Heart left ventricle (tissue), 16 donors: ENCODE measurements at places on chromosomes 2 and 18. TPM values are rescaled to one million over a fixed set of nuclear protein-coding genes. Genes with fewer than 3 reads are reported as not detected.
A peak's percentile ranks its signal among the peaks of the same experiment; 100 is the strongest.

DNA sequence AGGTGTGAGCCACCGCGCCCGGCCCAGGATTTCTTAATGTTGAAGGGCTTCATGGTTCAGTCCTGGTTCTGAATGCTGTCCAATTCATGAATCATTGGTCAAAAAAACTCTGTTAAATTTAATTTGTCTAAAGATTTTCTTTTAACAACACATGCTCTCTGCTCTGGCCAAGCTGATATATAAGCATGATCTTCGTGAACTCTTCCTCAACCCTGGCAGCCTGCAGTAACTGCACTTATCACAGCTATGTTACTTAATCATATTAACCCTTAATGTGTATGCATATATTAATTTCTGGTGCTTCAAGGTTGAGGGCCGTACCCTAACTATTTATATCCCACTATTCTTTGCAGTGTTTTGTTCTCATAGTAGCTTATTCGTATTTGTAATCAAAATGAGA is 29.4 kb upstream of the FRZB start:
- no peak for DNase-seq

- DNase-seq: no peak
Observed at GRCh38 chr2:118686346-118686745, 161.1 kb downstream of the EN1 start.

- DNase-seq: no peak
Observed at GRCh38 chr2:24985511-24985910, 13.8 kb upstream of the DNAJC27 start.

GRCh38 chr2:214156971-214157370 is 253.9 kb upstream of the VWC2L start:
- DNase-seq: no peak

GRCh38 chr2:179805001-179805400 is 56.4 kb downstream of the ZNF385B start:
- DNase-seq: no peak

DNA sequence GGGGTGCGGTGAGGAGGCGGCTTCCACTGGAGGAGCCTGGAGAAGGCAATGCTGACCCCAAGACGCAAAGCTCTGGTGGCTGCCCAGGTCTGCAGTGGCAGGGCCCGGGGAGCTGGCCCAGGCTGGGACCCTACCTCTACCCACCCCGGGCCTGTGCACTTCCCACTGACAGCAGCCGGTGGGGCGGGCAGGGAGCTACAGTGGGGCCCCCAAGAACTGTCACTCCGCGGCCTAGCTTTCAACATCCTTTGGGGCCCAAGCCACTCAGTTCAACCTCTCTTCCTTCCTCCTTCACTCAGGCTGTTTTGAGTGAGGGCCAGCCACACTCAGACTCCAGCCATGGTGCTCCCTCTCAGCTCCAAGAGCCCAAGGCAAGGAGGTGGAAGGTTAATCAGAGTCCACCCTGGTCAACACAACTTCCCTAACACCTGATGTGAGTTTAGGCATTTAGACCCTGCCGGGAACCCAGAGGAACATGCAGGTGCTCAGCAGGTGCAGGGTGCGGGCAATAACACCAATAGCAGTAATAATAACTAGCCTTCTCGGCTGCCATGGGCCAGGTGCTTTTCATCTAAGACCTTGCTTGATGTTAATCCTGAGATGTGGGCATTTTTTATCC is 93.6 kb downstream of the ZFP36L2 start:
- DNase-seq: no peak

GRCh38 chr2:71558300-71559051 is 105.1 kb downstream of the DYSF start:
- no peak for DNase-seq

GRCh38 chr2:45888167-45888566 is 236.7 kb downstream of the PRKCE start:
- DNase-seq: no peak

GRCh38 chr2:157875641-157876065 is 477 bp downstream of the ACVR1 start:
- DNase-seq: no peak

DNA sequence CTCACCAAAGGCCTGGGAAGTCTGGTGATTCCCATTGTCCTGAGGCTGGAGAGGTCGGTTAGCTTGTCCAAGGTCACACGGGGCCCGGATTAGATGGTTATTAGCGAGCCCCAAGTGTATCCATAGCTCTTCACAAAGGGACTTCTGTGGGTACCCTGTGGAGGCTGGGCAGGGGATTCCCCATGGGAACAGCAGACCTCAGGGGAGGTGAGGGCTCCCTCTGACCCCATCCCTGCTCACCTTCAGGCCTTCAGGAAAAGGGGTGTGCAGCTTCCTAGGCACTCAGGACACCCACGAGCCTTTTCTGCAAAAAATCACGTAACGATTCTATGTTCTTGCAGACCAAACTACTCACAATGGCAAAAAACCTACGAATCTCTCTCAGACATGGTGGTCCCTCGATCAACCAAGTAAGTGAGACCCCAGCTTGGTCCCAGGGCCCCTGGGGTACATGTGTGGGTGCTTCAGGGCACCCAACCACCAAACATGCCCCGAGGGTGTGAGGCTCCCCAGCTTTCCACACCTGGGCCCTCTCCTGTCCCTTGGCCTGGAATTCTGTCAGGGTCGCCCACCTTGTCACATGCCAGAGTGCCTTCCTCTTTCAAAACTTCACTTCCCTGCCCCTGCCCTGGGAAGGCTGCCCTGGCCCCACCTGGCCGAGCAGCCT is 40.3 kb downstream of the PDIA6 start:
- DNase-seq: no peak

DNA sequence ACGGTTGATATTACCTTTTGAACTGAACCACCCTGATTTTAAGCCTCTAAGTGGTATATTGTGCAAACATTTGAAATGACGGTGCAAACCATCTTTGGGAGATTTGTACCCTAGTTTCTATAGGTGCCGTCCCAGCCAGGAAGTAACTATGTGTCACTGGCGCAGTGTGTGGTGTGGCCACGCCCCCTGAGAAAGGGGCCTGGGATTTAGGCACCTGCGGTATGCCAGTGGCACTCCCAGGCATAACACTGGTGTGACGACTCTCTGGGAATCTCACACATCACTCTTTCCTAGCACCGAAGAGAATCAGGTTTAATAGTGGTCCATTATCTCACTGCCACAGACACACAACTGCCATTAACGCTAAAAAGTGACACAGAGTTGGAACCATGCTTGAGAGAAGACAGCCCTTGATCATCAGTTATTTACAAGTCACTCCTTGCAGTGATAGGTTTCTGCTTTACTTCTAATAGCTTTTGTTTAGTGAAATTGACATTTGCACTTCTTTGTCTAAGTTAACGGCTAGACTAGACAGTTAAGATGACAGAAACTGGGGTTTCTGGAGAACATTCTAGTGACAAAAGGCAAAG is 11.1 kb downstream of the AQP4 start:
- no peak for DNase-seq

GRCh38 chr18:21991081-21991534 is 178.3 kb upstream of the GATA6 start:
- DNase-seq: no peak

DNA sequence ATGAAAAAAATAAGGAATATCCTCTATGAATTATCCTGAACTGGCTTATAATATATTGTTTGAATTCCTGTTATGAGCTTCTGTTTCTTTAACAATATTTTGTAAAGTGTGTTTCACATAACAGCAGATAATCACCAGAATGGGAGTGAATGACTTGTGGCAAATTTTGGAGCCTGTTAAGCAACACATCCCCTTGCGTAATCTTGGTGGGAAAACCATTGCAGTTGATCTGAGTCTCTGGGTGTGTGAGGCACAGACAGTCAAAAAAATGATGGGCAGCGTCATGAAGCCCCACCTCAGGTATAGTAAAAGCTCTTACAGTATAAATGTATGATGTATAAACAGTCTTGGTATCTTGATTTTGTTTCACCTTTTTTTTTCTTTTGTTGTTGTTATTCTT is 5.9 kb downstream of the GEN1 start:
- DNase-seq: no peak

DNA sequence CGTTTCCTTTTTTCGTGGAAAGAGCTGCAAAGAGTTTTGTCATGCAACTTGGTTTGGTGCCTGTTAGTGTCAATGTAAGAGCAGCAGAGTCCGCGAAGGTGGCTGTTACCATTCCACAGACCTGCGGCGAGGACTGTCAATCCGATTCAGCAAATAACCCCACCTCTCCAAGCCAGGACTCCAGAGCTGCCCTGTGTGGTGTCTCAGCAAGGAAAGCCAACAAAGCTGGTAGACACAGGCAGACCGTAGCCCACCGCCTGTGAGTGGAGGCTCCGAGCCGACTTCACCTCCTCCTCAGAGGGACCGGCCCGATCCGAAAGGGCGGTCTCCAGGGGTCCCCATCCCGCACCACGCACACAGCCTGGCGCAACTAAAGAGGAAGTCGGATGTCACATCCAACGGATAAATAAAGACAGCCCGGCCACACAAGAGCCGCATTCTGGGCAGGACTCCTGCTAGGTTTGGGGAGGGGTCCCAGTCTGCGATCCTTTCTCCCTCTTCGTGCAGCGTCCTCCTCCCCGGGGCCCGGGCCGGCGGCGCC is 819 bp downstream of the ANKRD44 start:
- DNase-seq: peak; percentile 18

DNA sequence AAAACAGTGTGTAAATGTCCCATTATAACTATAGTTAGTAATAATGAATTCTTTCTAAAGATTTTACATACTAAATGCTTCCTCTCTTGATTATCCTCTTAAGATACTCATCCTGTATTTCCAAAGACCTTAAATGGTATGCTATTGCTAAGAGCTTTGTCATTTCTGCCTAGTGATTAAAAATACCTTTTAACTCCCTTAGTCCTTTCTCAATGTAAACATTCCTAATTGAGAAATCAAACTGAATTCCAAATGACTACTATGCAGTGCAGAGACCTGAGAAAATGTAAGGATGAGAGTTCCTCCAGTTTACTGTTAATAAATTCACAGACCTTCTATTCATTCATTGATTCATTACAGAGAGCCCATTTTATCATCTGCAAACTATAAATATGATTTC is 86.9 kb downstream of the SOS1 start:
- no peak for DNase-seq

DNA sequence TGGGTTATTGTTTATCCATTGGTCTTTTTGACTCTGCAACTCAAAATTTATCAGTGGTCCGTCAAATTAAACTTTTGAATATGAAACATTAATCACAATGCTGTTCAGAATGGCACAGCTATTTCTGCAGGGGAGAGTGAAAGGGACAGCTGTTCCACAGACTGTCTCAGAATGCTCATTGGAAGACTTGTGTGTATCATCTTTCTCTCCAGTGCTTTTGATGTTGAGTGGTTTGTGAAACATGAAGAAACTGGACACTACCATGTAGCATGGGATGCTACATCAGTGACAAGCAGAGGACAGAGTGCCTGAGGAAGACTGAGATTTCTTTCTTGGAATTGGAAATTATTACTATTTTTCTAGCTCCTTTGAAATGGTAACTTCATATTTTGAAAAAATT is 115.7 kb downstream of the PLCL1 start:
- no peak for DNase-seq

GRCh38 chr2:108923736-108924579 is 65.1 kb downstream of the EDAR start:
- DNase-seq: no peak

- DNase-seq: no peak
Observed at GRCh38 chr2:150555611-150556356, 68.3 kb upstream of the RND3 start.

- no peak for DNase-seq
Observed at GRCh38 chr2:17756668-17757067, 2.7 kb downstream of the GEN1 start.

DNA sequence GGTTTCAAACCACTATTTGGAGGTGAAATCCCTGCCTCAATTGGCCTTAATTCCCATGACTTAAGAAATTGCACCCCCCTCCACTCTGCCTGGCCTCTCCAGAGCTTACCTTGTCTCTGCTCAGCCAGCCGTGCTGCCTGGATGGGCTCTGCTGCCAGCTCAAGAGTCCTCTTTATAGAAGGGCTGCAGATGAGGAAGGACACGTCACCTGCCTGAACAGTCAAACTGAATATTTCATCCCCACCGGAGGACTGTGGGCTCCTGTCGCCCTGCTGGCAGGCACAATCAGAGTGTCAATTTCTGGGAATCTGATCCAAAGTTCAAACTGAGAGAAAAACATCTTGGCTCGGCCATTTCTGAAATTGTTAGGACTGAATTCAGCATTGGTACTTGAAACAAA is at the start of gene OTOS:
Gene OTOS (minus strand): TSS at position 148 of the 400 bp plus-strand sequence. CDS start 332 bp downstream, outside the sequence.
- DNase-seq: no peak

GRCh38 chr2:1609040-1609439 is 135.3 kb downstream of the PXDN start:
- DNase-seq: no peak

GRCh38 chr18:10689236-10690034 is 163.6 kb downstream of the NAPG start:
- no peak for DNase-seq

GRCh38 chr2:64274399-64275173 is 130.4 kb upstream of the PELI1 start:
- no peak for DNase-seq

DNA sequence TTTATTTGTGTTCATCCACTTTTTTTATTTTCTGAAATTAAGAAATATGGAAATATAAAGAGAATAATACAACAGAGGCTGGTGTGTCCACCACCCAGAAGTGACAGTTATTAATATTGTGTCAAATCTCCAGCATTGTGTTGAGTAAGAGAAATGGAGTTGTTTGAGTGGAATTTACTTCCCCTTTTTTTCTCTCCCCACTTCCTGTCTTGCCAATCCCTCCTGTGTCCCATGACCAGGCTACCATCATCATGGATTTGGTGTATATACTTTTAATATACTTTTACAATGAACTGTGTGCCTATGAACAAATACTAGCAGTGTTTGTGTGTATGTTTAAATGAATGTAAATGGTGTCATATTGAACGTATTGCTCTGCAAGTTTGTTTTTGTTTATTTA is 276.9 kb upstream of the SKOR2 start:
- no peak for DNase-seq

The ANKRD62 gene
- total RNA-seq: not detected

The CFC1 gene
- total RNA-seq: not detected

The KCNJ3 gene
- 0.19 TPM for total RNA-seq

The ADRA2B gene
- total RNA-seq: 2.2 TPM

The CIB4 gene
- total RNA-seq: not detected

The PSTPIP2 gene
- total RNA-seq: 15.0 TPM

The PROM2 gene
- total RNA-seq: 1.1 TPM

The PRKRA gene
- total RNA-seq: 49.5 TPM

The GNAL gene
- total RNA-seq: 2.4 TPM

The UGT1A4 gene
- total RNA-seq: not detected

The MTCL1 gene
- 17.7 TPM for total RNA-seq

The LMAN2L gene
- 21.0 TPM for total RNA-seq

The ELOA2 gene
- total RNA-seq: not detected

The KIF1A gene
- total RNA-seq: 2.7 TPM

The ACADL gene
- total RNA-seq: 0.44 TPM

The HMSD gene
- 0.33 TPM for total RNA-seq

The TNS1 gene
- total RNA-seq: 783 TPM

The LOXHD1 gene
- total RNA-seq: 0.71 TPM

The INPP5D gene
- 5.1 TPM for total RNA-seq

The ACMSD gene
- total RNA-seq: not detected

The WDR75 gene
- 14.4 TPM for total RNA-seq
